ENCODE measurements at places on chromosomes 5 and 9. TPM values are rescaled to one million over a fixed set of nuclear protein-coding genes. Genes with fewer than 3 reads are reported as not detected.

DNA sequence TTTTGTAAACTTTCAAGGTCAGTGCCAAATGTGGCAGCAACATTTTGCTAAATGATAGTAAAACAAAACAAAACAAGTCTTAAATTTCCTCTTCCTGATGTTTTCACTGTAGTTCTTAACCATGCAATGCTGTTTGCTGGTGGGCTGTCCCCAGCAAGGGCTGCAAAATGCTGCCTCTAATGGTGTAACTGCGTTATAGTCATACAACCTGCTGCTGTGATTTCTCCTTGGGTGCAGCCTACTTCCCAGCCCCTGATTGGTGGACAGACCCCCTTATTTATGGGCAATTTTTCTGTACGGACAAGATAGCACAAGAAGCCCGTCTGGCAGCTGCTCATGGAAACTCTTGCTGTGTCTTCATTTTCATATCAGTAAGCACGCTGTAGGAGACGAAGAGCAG, 26.6 kb upstream of the PIP5K1B start:
- DNase-seq, result no peak

GPRIN1 gene
- total RNA-seq, result 9.6 TPM

DNA sequence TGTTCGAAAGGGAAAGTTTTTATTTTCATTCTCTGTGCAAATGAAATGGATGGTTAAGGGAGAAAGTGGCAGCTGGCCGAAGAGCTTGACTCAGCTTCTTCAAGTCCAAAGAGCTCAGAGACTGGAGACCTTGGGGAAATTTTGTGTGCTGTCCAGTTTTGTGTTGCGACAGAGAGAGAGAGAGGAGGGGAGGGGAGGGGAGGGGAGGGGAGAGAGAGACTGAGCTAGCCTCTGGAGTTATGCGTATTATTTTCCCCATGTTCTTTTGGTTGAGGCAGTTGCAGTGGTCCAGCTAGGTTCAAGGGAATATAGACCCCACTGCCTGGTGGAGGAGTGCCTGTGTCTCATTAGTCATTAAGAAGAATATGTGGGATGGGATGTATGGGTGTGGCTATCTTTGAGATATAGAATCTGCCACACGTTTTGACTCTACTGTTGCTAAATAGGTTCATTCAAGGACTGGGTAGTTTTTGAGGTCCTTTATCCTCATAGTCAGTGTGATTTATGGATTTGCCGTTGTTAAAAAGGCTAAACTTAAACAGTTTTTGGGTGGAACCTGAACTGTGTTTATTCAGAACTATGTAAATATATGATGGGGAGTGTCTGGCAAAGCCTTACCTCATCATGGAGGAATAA, 69.7 kb downstream of the ARHGAP26 start:
- peak; percentile 13 for DNase-seq

- no peak for DNase-seq
Observed at GRCh38 chr9:133516961-133517350, 7.8 kb downstream of the MYMK start.

Measured in myocyte (in vitro differentiated cells).